NCI-H2029 treated with DMSO at 0.1 percent for 48 hours (cell line): ENCODE measurements at places on chromosomes 12 and 14.

GRCh38 chr14:86779416-86779815 lies 1213.6 kb downstream of the GALC start:
- DNase-seq: no peak

DNA sequence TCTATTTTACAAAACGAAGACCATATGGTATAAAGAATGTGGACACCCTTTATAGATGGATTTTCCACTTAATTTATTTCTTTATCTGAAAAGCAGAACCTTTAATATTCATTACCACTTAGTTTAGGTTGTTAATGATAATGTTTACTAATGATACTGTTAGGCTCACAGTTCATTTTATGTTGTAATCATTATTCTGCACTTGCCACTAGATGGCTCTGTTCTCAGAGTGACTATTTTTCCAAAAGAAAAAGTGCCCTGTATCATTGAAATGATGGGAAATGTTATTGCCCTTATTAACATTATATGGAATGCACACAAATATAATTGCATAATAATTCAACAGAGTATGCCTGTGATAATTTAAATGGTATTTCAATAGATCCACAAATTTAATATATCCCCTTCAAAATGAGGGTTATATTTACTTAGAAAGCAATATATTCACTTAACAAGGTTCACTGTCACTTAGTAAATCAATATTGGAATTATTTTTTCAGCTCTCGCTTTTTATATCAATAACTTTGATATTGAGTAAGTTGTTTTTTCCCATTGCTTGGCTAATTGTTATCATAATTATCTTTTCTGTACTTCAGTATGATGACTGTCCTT lies 95.7 kb downstream of the PDE3A start:
- no peak for DNase-seq

- peak; percentile 13 for DNase-seq
Observed at GRCh38 chr12:67520606-67521005, 127.9 kb upstream of the DYRK2 start.

DNA sequence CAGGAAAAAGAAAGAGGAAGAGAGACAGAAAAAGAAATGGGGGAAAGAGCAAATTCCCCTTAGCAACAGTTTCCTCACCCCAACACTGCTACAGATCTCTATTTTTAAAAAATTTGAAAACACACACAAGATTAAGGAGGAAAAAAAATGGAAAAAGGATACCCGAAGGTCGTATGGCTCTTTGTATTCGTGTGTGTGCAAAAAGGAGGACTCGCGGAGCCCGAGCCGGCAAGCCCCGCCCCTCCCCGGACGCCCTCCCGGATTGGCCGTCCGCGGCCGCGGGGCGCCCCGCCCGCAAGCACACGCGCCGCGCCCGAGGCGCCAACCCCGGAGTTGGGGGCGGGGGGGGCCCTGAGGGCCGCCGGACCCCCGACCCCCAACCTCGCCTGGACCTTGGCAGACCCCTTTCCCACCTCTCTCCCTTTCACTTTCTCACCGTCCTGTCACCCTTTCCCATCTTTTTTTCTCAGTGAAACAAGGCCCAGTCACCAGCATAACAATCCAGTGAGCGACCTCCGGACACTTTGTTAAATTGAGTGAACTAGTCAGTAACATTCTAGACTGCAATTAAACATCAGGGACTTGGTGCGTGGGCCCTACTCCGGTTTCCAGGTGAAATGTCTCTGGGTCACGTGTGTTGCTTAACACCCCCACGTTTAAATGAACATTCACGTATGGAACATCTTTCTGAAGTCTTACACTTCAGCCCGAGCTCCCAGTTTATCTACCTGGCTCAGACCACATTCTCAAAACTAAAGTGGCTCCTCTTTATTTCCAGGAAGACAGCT lies at the start of gene C14orf93:
C14orf93 (minus strand) TSS at position 205 of the 788 bp plus-strand sequence. CDS start 11,120 bp downstream, outside the sequence.
- peak; percentile 99 for DNase-seq
